ENCODE measurements at places on chromosomes 6 and 20.

- H3K36me3 ChIP-seq = no peaks in the 10 kb centered on the region
- peak; percentile 60 for DNase-seq
- peak overlapping the region; percentile 73 for H3K27ac ChIP-seq
- H3K4me1 ChIP-seq = peaks cover 52% of the 10 kb centered on the region
Observed at GRCh38 chr6:137415127-137415833, 78.9 kb downstream of the OLIG3 start.

DNA sequence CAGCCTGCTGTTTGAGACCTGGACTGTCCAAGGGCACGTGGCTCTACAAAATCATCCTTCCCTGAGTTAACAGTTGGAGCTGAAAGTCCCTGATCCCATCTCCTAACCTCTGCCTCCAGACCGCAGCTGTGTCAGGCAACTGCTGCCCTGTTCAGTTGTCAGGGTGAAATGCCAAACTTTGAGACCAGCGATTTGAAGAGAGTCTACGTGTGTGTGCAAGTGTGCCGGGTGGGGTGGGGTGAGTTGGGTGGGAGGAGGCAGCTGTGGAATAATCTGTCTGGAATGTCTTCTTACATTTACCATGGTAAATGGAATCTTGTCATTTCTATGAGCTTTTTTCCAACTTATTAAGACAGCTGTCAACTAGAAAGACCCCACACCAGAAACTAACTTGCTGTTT is 81.0 kb upstream of the FAM8A1 start:
- H3K36me3 ChIP-seq = 0 out of 2 replicates have a peak, but pooled peaks cover 3% of the 10 kb centered on the region
- no peak overlapping the region for H3K4me3 ChIP-seq
- H3K27me3 ChIP-seq = no peaks in the 10 kb centered on the region
- peak overlapping the region; percentile 50 for H3K27ac ChIP-seq
- no peaks in the 10 kb centered on the region for H3K4me1 ChIP-seq
- DNase-seq = no peak

GRCh38 chr6:10310330-10310653 is 104.6 kb downstream of the TFAP2A start:
- H3K27ac ChIP-seq = peak overlapping the region; percentile 1
- peaks cover 9% of the 10 kb centered on the region for H3K27me3 ChIP-seq
- H3K4me3 ChIP-seq = no peak overlapping the region
- H3K4me1 ChIP-seq = peaks cover 76% of the 10 kb centered on the region

GRCh38 chr6:87016772-87017171 is 78.1 kb downstream of the CGA start:
- DNase-seq = no peak
- no peaks in the 10 kb centered on the region for H3K36me3 ChIP-seq
- no peak overlapping the region for H3K4me3 ChIP-seq
- H3K27me3 ChIP-seq = no peaks in the 10 kb centered on the region

Measured in WTC11 (cell line).